Stimulated activated CD8-positive, alpha-beta memory T cell treated with anti-CD3 and anti-CD28 coated beads, Interleukin-15, amount 100 ng/mL, for 24 hours (primary cell): ENCODE measurements at places on chromosomes 11 and 22.

DNA sequence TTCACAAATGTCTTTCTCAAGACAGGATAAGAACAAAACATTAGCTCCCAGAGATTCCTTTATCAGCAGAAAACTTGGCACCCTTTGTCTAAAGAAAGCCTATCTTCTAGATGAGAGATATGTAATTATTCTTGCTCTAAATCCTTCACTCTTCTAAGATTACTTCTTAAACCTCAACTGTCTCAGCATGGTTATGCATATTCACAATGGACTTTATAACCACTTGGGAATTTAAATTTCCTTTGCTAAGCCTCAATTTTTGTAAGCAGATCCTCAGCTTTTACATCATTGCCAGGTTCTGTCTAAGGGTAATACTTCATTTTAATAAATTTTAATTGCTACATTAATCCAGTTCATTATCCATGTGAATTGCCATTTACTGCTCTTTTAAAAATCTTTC lies 433.6 kb upstream of the DDI1 start:
- no peak for DNase-seq

DNA sequence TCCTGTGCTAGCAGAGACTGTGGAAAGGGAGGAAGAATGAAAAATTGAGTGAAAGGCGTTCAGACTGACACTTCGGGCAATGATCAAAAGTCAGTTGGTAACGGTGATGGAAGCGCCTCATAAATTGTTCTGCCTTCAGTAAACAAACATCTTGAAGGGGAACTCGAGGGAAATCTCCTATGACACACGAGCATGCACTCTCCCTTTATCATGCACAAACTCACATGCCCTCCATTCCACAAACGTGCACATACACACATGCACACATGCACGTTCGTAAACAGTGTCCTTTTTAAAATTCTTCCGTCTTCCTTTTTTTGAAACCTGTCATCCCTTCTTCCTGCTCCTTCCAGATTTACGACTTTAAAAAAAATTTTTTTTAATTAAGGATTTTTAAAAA lies 77.8 kb upstream of the TMEM45B start:
- DNase-seq = no peak

DNA sequence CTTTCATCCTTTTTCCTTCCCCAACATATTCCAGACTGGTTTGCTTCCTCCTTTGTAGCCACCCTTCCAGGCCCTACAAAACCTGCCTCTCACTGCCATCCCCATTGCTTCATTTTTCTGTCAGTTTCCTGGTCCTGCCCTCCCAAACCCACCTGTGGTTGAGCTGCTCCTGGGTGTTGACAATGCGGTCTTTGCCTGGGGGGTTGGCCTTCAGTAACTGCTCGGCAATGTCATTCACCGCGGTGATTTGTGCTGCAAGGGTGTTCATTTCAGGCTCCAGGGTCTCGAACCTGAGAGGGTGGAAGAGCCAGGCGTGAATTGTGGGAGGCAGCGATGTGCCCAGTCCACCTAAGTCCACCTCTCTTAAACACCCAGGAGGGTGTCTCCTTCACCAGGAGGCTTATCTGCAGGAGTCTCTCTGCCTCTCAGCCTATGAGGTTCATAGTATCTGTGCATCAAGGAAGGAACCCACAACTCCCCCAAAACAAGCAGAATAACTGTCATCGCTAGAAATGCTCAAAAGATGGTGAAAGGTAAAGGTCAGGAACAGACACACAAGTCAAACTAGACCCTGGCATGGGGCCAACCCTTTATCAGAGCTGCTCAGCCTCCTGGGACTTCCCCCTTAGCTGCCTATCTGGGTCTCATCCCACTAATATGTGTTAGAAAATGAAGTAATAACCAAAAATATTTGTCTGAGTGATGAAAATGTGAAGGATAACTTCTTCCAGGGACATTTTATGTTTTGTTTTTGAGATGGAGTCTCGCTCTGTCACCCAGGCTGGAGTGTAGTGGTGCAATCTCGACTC lies 23.9 kb upstream of the RBM4B start:
- no peak for DNase-seq

- no peak for DNase-seq
Measured at GRCh38 chr11:60363542-60364470, 14.5 kb upstream of the MS4A7 start.

- no peak for DNase-seq
Measured at GRCh38 chr22:23844739-23845202, 6.0 kb upstream of the DERL3 start.

GRCh38 chr11:103295704-103296103 lies 186.5 kb downstream of the DYNC2H1 start:
- DNase-seq = no peak

GRCh38 chr11:16975906-16976305 lies 38.3 kb downstream of the PLEKHA7 start:
- DNase-seq = no peak

- DNase-seq = no peak
Measured at GRCh38 chr11:118485273-118485672, 42.0 kb upstream of the TTC36 start.

GRCh38 chr11:31687256-31687655 lies 123.9 kb downstream of the PAX6 start:
- no peak for DNase-seq

DNA sequence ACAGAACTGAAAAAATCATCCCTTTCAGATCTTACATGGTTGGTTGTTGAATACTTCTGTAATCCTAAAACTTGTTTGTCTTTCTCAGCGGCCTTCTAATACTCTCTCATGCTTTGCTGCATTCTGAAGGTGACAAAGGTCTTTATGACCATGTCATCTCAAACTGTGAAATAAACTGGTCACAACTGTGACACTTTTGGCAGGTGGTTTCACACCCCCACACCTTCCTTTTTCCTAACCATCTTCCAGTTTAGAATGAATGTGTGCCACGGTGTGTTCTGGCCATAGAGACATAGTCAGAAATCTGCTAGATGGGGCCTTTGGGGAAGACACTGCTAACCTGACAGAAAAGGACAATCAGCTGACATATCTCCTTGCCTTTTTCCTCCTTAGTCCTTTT lies 14.7 kb upstream of the RFPL3 start:
- no peak for DNase-seq

DNA sequence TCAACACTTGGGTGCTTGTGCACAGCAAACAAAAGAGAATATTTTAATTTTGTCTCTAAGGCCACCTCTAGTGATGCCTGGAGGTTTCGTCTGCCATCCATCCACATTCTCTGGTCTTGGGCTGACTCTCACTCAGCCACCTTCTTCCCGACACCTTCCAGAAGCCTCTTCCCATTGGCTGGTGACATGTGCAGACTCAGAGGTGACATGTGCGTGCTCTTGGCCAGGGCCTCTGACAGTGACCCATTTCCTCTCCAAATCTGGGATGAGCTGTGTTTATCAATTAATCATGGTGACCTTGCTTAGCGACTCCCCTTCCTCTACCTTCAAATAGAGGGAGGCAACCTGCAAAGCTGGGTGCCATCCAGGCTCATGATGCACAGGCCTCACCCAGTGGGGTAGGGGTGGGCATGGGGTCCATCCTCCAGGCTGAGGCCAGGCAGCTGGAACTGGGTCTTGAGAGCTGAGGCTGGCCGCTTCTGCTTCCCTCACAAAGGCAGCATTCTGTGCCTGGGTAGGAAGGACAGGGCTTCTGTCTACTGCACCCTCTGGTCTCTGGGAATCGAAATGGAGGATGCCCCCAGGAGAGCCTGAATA lies 91.8 kb downstream of the DHCR7 start:
- DNase-seq = no peak

DNA sequence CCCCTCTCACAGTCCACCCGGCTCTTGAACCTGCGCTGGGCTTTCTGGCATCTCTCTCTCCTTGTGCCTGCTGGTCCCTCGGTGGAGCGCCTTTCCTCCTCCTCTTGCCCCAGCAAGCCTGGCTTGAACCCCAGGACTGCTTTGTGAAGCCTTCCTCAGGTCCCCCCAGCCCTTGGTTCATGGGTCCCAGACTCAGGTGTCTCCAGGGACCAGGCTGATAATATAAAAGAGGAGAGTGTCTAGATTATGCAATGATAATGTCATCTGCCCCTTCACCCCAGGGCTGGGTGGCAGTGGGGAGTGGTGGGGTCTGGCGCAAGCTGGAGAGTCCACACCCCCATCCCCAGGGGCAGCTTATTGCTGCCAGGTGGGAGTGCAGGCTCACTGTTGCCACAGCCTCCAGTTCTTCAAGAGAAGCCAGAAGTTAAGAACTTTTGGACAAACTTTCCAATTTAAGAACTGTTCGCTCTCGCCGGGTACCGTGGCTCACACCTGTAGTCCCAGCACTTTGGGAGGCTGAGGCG lies 36.6 kb upstream of the PARVG start:
- no peak for DNase-seq

DNA sequence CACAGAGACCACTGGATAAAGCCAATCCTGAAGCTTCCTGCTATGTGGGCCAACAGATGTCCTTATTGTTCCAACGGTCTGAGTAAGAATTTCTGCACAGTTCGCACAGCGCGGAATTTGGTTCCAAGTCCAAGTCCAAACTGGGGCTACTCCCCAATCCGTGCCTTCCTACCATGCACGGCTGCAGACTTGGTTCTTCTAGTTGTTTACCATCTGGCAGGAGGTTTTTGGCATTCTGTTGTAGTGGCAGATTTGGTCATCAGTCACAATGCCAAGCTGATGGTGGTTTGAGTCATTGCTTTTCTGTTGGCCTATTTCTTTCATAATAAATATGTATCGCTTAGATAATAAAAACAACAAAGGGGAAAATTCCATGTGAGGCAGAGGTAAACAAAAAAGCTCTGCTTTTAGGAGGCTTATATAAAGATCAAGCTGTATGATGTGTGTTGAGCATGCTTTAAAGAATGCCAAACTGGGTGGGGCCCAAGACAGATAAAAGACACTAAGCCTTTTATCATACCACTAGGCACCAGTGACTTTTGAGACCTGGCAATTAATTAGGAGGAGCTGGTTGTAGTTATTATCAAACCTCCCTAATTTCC lies 52.5 kb upstream of the SYN3 start:
- no peak for DNase-seq

DNA sequence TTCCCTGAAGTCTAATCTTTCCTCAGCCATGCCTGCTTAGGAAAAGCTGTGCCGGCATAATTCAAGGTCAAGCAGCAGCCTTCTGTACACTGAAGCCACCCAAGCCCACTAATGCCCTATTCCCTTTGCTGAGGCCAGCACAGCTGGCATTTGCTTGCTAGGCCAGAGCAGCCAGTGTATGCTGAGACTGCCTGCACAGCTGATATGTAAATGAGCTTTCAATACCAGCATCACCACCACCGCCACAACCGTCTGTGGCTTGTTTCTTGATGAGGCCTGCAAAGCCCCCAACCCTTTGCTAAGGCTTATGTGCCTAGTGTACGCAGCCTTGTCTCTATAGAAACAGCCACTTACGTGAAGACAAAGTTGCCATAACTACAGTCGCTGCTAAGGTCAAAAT lies 56.3 kb upstream of the TNRC6B start:
- no peak for DNase-seq

DNA sequence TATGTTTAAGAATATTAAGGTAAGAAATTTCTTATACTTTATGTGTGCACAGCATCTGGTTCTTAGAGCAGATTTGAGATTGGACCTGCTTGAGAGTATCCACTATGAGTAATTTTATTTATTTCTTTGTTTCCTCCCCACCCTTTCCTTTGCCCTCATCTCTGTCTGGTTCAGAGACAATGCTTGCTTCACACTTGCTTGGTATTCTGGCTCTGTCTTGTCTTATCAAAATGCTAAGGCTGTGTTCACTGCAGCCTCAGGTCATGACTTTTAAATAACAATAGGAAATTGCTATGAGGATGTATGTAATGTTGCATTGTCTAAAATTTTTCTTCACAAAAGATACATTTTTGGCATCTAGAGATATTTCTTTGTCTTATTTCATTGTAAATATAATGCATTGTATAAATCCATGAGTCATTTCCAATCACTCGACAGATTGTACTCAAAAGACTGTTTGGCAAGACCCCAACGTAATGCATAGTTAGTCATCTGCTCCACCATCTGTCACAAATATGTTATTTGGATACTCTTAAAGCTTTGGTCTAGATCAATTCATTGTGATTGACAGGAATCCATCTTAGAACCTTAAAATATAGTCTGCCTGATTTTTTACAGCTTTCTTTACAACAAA lies 395.7 kb downstream of the AASDHPPT start:
- DNase-seq = no peak

DNA sequence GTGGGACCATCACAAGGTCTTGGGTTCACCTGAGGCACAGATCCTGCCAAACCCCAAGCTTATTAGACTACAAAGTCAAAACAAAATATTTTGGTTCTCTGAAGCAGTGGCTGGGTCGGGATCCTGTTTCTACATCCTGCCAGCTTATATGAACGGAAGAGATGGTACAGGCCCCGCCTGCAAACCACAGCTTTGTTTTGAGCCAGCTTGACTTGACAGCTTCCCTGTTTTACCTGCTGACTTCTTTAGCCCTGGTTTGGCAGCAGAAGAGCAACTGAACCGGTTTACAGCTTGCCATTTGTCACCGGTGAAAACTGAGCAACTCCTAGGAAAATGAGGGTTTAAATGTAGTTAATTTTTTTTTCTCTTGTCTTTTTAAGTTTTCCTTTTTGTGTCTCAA lies 11.4 kb downstream of the PACS1 start:
- no peak for DNase-seq

- no peak for DNase-seq
Measured at GRCh38 chr11:92473736-92474135, 249.1 kb downstream of the FAT3 start.

DNA sequence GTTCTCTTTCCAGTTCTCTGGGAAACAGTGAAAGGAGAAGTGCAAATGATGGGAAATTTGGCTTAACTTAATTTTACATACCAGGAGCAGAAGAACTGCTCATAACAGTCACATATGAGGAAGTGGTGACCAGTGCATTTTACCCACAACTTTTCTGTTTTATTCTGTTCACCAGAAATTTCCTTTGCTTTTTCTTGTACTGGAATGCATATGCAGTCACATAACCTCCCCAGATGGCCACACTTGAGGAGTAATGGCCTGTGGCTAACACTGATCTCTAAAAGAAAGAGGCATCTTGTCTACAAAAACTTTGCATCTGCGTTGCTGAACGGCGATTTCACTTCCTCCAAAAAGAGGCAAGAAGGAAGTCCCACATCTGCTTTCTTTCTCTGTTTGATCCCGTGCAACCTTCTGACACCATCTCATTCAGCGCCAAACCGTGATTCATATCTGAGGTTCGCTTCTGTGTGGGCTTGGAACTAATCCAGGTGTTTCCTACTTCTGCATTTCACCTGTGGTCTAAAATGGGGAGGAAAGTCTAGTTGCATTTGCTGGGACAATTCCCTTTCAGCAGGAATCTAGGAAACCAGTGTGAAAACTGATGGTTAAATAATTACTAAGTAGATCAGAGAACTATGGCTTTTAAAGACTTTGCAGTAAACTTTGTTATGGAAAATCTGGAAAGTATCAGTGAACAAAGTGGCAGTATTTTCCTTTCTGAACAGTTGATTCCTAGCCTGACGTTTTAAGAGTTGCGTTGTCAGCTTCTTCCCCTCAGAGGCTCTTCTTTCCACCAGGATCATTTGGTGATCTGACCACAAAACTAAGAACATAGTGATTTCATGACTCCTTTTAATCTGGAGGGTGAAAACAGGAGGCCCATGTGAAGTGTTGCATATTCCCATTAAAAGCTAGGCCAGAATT lies 4.2 kb upstream of the MPEG1 start:
- no peak for DNase-seq

- DNase-seq = no peak
Measured at GRCh38 chr11:117435326-117435725, 107.7 kb downstream of the CEP164 start.

GRCh38 chr11:25415793-25416192 lies 916.1 kb upstream of the ANO3 start:
- DNase-seq = no peak

- DNase-seq = peak; percentile 84
Measured at GRCh38 chr11:64971421-64972233, at the start of gene MAJIN. Gene MAJIN (minus strand): TSS chr11:64972108. CDS start chr11:64959405, 12,703 bp downstream.
